ENCODE measurements at places on chromosomes 7 and 10.

GRCh38 chr7:97871659-97872024 lies 566 bp downstream of the ASNS start:
- DNase-seq = peak; percentile 19

DNA sequence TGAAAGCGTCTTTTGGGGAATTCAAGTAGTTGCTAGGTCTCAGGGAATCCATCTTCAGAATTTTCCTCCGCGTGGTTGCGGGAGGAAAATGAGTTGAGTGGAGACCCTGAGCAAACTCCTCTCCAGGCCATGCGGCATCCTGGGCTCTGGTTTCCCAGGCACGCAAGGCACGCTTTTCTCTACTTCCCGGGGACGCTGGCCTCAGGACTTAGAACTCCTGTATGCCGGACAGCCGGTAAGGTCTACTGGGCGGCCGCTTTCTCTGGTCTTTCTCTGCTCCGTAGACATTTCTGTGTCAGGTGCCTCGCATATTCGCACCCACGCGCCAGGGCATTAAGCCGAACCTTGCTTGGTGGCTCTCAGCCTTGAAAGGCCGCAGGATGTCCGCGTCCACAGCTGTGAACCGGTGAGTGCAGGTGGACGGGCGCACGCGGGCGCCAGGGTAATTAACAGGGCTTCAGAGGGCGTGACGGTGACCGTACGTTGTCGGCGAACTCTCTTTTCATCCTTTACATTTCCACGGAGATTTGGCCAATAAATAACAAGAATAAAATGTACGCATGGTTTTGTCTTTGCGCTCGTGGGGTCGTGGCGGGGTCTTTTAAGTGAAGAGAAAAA lies 992 bp upstream of the RBM20 start:
- no peak for DNase-seq

GRCh38 chr10:131848296-131848695 lies 52.5 kb upstream of the PPP2R2D start:
- DNase-seq = no peak

GRCh38 chr10:44931621-44932516 lies 20.7 kb downstream of the TMEM72 start:
- no peak for DNase-seq

GRCh38 chr7:159142730-159143129 lies 1.9 kb downstream of the VIPR2 start:
- DNase-seq = no peak

DNA sequence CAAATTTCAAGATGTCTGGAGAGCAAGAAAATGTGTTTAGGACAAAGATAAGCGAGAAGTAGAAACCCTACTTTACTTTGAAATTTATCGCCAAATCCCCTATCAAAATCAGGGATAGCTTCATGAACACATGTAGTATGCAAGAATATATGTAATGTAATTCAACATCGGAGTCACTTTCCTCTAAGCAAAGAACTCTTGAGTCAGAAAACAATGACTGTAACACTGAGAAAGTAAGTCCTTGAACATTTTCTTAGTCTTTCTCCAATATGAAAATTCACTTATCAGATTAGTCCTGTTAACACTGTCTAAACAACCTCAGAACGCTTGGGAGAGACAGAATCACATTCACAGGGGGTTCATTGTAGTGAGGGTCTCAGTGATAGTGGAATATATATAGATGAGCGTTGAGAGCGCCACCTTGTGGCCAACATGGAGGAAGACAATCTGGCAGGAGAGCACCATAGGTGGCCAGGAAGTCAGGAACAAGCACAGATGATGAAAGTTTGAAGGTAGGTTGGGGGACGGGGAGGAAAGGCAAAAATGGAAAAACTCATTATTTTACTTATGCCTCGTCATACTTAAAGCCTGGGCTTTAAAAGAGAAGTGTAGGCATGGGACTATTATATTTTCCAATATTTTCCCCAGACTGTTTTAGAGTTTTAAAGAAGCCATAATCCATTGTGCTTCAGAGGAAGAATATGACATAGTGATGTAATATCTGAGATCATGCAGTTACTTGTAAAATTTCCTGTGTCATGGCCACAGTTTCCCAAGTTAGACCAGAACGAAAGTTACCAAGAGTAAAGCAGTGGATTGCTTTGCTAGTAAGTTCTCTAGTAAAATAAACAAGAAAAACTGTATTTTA lies 115.5 kb upstream of the GNAI1 start:
- DNase-seq = peak; percentile 8

- no peak for DNase-seq
These were observed 50.5 kb upstream of the STARD3NL start for GRCh38 chr7:38127216-38128207.

DNA sequence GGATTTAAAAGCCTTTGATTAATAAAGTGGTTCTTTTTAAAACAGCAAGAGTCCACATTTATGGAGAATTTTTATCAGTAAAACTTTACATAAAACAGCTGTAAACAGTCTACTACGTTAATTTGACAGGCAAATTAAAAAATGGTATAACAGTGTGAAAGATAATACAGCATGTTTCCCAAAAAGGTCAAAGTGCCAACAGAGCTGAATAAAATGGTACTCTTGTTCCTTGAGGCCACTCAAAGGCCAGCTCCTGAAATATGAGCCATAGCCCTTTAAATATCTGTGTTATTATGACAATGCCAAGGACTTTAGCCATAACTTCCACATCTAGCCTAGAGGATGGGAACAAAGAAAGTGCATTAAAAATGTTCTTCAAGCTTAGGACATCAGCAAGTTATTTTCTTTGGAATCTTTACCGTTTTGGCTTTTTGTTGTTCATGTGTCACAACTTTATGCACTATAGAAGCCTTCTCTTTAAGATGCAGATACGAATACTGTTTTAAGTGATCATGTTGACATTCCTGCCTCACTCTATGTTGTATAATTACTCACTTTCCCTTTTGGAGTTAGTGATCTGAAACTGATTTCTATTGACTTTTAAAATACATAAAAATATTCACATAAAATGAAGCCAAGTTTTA lies 165.6 kb downstream of the RNLS start:
- DNase-seq = no peak

DNA sequence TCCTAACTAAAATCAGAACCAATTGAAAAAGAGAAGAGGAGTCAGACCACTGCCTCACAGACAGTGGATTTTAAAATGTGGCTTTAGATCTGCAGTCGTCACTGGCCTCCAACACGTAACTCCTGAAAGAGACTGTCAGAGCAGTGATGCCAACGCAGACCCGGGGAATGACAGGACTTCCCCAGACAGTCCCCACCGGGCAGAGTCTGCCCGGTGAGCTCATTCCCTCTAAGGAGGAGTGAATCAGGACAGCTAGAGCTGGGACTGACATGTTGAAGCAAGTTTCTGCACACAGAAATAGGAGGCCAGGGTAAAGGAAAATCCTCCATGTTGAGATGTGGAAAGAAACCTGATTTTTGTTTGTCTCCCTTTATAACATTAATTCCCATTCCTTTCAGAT lies 105.0 kb downstream of the TES start:
- no peak for DNase-seq

DNA sequence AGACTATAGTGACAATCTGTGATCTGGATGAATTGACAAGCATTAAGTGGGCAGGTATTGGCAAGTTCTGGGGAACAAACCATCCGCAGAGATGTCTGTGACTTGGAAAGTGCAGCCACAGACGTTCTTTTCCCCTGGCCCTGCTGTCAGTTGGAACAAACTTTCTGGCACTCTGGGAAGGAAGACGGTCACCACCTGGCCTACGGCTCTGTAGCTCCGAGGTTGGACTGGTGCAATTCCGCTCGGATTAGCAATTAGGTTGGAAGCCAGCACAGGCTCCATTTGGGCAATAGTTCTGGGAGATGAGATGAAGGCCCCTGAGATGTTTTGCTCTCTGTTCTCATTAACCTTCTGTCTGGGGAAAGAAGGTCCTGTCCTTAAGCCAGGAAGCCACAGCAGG lies 437.5 kb downstream of the CALN1 start:
- DNase-seq = no peak

DNA sequence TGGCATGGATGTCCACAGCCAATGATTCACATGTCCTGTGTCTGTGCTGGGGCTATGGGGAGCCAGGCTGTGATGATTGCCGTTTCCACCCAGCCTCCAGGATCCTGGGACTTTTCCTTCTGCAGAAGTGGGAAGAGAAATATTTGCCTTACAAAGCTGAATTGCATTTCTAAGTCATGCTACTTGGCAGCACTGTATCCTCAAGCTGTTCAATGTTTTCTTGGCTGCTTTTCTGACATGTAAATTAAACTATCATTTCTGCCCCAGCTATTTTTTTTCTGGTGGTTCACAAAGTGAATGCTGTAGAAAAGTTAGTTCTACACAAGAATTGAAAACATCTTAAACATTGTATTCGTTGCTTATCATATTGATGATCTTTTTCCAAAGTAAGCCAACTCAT lies 51.9 kb upstream of the TCERG1L start:
- DNase-seq = no peak

DNA sequence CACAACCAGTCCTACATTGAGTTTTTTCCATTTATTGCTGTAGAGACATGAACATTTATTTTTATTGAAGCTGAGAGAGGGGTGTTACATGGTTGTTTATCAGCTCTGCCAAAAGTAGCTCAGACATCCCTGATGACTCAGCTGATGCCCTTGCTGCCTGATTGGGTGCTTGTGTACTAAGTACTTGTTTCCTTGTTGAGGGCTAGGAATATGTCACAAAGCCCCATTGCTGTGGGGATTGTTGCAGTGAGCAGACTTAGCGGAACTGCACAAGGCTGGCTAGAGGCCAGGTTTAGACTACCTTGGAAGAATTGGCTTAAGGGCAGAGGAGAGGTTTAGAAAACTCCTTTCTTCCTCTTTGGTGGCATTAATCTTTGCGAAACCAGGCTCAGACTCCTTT lies 110.6 kb downstream of the AUTS2 start:
- no peak for DNase-seq

- no peak for DNase-seq
These were observed 268.9 kb downstream of the ADK start for GRCh38 chr10:74419958-74420375.

- DNase-seq = no peak
These were observed 93.1 kb downstream of the OAT start for GRCh38 chr10:124325633-124325914.

GRCh38 chr7:602341-603141 lies 82.9 kb upstream of the PDGFA start:
- no peak for DNase-seq

GRCh38 chr10:108911814-108912541 lies 1011.3 kb downstream of the XPNPEP1 start:
- no peak for DNase-seq

- no peak for DNase-seq
These were observed 6.5 kb downstream of the FAM53B start for GRCh38 chr10:124737708-124738107.

DNA sequence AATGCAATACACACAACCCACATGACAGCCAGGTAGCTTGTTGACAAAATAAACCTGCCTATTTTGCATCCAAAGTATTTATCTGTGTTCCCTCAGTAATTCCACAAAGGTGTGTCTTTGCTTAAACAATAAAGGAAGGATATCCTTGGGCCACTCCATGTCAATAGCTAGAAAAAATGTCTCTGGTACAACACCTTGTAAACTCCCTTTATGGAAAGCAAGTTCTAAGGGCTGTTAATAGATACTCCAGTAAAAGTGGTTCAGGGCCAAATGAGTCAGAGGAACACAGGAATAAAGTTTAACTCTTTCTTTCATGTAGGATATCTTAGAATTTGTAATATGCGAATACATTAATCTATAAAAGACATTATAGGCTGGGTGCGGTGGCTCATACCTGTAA lies 96.9 kb upstream of the LRRTM3 start:
- no peak for DNase-seq

- DNase-seq = no peak
These were observed 510 bp downstream of the ZSWIM8 start for GRCh38 chr10:73785721-73786511.

GRCh38 chr7:141369422-141369821 lies 181.8 kb upstream of the AGK start:
- DNase-seq = peak; percentile 17

- DNase-seq = peak; percentile 80
These were observed 518.8 kb downstream of the CNTNAP2 start for GRCh38 chr7:146635205-146636032.

GRCh38 chr7:114527589-114527988 lies 113.0 kb downstream of the FOXP2 start:
- no peak for DNase-seq

GRCh38 chr10:59708816-59709394 lies 745 bp downstream of the SLC16A9 start:
- peak; percentile 8 for DNase-seq
